Left ventricle myocardium superior (tissue), 1 donor: ENCODE measurements at places on chromosomes 5 and 9.

DNA sequence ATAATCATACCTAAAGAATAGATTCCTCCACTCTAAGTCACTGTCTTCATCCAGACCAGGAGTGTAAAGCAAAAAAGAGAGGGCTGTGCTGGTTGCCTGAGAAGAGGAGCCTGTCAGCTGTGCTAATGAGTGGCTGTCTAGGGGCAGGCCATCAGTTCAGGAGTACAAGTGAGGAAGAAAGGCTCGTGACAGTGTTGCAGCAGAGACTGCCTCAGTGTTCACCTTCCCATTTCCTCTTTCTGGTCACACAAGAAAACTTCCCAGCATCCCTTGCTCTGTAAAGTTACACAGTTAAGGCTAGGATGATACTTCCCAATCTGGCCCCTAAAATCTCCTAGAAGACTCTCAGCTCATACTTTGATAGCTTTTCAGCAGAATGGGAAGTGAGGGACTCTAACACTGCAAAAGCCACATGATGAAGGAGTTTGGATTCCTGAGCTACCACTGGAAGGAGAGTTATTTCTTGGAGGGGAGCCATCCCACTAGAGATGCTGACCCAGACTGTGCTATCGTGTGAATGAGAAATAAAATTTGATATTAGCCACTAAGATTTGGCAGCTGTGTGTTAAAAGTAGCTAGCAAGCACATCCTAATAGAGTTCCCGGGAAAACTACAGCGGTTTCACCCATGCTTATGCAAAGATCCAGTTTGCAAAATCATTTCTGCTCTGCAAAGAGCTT lies 67.1 kb downstream of the ADAMTS12 start:
- DNase-seq: no peak

DNA sequence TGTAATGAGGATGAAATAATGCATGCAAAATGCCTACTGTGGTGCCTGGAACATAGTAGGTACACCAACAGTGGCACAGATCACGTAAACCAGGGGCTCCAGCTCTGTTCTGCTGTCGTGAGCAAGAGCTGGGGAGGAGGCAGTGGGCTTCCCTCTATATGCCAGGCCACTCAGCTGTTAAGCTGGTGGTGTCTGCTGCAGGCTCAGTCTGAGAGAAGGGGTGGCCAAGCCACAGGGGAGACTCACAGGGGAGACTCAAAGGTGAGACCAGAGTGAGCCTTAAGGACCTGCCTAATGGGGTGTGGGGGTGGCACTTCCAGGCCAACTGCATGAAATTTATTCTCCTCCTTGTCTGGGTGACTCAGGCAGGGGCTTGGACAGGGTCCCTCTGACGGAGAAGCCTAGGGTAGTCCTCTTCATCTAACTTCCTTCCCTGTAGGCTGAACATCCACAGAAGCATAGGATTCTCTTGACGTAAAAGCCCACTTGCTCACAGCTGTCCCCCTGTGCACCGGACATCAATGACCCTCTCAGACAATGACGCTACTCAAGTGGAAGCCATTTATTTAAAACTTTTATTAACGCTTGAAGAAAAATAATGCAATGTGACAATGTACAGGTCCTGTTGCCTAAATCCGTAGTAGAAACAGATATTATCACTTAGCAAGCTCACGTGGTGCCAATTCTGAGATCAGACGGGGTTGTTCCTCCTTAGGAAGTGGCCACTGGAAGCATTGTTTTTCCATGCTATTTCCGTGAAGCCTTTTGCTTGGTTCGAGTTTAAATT lies 13.9 kb downstream of the STC2 start:
- no peak for DNase-seq

DNA sequence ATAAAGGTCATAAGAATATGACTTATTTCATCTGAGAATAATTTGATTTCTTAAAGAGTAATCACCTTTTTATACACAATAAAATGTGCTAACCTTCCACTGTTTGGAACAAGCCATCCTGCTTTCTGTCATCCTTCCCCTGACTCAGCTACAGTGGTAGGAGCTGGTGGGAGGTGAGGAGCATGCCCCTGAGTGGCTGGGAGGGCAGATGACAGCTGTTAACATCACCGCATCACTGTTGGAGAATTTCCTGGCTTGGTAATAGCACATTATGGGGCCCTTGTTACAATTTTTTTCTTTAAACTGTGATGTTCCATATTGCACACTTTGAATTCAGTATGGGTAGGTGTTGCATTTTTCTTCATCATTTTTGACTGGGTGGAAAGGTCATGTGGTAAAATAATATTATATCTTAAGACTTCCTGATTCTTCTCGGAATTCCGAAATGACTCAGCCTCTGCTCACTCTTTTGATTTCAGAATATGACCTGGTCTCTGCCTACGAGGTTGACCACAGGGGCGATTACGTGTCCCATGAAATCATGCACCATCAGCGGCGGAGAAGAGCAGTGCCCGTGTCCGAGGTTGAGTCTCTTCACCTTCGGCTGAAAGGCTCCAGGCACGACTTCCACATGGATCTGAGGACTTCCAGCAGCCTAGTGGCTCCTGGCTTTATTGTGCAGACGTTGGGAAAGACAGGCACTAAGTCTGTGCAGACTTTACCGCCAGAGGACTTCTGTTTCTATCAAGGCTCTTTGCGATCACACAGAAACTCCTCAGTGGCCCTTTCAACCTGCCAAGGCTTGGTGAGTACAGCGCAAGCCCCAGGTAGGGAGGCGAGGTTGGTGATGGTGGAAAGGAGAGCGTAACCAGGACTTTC lies 5.8 kb downstream of the ADAMTS16 start:
- no peak for DNase-seq

DNA sequence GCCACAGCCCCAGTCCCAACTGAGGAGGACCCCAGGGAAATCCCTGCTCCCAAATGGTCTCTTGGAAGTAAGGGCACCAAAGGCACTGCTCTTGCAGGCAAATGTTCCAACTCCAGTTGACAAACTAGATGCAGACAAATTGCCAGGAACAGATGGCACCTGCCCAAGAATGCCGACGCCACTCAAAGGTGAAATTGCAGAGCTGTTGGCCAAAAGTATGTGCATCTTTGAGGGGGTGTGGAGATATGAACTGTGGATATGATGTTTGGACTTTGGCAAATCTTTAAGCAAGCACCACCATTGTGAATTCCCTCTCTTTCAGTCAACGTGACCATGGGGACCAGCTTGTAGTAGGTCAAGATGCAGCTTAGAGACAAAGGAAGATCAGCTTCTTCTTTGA lies 12.0 kb upstream of the CPLX2 start:
- no peak for DNase-seq

DNA sequence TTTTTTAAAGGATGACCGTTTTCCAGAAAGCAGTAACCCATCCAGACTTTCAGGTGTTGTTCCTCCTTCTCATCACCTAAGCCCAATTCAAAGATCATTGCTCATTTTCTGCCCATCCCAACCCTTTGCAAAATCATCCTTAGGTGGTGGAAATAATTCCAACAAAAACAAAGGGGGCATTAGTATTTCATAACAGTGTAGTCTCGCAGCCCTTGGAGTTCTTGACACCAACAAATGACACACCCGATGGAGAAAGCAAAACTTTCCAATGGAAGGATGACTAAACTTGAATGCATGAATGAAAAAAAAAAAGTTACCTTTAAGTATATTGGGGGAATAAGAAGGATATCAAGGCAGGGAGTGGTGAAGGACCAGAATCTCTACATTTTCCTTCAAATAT lies 117.0 kb downstream of the PAPPA start:
- no peak for DNase-seq
